ENCODE measurements at places on chromosomes 6 and 20.

- no peak for DNase-seq
Measured at GRCh38 chr20:34535857-34536256, 19.6 kb downstream of the DYNLRB1 start.

DNA sequence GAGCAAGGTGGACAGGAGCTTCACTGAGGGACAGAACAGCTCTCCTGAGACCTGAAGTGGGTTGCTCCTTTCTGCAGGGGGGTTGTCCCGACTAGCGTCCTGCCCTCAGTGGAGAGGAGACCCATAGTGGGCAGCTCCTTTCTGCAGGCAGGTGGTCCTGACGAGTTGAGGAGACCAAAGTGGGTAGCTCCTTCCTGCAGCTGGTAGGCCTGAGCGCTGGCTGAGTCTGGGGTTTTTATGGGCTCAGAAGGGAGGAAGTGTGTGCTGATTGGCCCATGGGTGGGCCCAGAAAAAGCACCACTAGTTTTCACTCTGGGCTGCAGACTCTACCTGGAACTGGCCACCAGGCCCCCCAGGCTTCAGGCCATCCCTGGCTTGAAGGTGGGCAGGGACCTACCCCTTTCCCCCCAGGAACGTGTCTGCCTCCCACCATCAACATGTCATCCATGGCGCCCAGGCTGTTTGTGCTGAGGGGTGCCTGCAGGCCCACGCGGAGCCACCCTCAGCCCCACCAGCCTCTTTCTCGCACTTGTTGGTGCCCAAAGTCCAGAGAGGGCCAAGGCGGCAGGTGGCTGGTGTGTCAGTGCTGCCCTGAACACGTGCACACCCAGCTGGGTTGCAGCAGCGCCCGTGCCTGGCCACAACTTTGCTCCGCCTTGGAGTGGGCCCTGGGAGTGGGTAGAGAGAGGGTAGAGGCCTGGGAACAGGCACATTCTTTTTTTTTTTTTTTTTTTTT lies 1.6 kb upstream of the DEK start:
- DNase-seq: no peak

GRCh38 chr6:27834384-27834783 lies 77.8 kb downstream of the OR2B2 start:
- DNase-seq: no peak

DNA sequence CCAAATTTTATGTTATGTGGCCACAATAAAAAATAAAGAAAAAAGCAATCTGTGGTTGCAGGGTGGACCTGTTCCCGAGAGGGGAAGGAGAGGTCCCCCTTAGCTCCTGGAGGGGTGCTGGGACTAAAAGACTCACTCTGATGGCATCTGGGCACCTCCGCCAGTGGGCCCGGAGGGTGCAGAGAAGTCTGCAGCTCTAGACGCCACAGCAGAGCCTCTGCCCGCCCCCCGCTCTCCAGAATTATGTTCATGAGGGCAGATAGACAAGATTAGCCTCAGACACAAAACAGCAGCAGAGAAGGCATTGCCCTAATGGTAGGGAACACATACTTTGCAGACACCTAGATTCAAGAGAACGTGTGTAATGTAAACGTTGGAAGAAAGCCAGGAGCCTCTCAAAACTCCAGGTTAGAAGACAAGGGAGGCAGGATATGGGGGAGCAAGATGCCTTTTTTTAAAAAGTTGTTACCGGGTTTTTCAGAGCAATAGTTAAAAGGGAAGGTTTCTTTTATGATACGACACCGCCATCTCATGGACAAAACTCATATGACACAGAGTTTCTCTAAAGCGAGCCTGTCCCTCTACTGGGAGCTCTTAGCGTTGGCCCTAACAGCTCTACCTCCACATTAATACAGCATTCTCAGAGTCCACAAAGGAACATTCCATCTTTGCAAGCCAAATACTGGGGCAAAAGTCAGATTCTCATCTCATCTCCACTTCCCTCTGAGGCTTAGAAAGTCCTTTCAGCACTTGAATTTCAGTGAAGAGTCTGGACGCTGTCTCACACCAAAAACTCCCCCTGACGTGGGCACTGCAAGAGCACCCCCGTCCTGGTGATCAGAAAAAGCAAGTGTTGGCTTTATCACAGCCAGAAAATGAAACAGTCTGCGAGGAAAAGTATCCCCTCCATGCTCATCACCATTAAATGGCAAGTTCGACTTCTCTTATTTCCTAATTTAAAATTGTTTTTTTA lies 47.2 kb downstream of the FOXF2 start:
- peak; percentile 63 for DNase-seq

- no peak for DNase-seq
Measured at GRCh38 chr20:45117581-45117980, 2.6 kb upstream of the WFDC5 start.

DNA sequence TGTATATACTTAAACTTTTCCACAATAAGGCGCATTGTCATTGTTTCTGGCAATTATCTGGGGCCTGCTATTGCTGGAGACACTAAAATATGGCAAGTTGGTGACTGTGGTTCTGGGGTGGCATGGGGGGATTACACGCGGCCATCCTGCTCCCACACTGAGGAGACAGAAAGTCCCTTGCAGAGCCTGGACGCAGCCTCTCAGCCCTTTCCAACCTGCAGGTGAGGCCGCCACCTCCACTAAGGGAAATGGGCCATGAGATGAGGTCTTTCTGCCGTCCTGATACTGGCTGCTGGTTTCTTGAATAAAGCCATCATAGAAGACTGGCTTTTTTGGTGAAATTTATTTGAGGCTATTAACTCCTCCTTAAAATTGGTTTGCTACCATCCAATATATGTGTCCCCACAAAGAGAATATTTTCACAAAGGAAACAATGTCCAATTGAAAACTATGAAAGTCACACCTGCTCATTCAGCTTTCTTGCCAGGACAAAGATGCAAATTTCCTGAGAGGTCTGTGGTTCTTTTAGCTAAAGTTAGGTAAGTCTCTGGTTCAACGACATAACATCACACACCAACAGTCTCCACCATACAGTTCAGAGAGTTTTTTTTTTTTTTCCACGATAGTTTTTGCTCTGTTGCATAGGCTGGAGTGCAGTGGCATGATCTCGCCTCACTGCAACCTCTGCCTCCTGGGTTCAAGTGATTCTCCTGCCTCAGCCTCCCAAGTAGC lies 13.0 kb downstream of the TXNDC5 start:
- no peak for DNase-seq

GRCh38 chr6:92647630-92648029 lies 771.7 kb downstream of the EPHA7 start:
- DNase-seq: no peak

GRCh38 chr20:62642666-62643520 lies 590 bp downstream of the SLCO4A1 start:
- peak; percentile 38 for DNase-seq

- DNase-seq: peak; percentile 2
Measured at GRCh38 chr6:28897369-28897745, 26.4 kb downstream of the TRIM27 start.

DNA sequence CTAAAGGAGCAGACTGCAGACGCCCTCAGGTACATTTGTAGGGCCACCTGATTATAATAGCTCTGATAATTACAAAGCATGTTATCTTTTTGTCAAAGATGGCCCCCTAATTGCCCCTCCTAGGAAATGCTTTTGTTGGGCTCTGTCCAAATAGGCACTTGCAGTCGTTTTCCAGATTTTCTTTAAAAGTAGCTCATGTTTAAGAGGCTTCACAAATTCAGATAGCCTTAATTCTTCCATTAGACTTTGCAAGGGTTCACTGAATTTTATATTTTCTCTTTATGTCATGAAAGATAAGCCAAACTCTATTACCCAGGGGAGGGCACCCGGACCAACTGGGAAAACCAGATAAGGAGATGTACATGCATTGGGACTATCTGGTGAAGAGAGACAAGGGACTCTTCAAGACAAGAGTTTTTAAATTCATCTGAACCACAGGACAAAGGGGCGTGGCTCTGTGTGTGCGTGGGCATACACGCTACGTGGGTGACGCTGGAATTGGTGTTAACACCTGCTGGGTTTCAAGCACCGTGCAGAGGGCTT lies 95.6 kb downstream of the TOX2 start:
- no peak for DNase-seq

- no peak for DNase-seq
Measured at GRCh38 chr20:62460678-62461077, 15.1 kb downstream of the GATA5 start.

DNA sequence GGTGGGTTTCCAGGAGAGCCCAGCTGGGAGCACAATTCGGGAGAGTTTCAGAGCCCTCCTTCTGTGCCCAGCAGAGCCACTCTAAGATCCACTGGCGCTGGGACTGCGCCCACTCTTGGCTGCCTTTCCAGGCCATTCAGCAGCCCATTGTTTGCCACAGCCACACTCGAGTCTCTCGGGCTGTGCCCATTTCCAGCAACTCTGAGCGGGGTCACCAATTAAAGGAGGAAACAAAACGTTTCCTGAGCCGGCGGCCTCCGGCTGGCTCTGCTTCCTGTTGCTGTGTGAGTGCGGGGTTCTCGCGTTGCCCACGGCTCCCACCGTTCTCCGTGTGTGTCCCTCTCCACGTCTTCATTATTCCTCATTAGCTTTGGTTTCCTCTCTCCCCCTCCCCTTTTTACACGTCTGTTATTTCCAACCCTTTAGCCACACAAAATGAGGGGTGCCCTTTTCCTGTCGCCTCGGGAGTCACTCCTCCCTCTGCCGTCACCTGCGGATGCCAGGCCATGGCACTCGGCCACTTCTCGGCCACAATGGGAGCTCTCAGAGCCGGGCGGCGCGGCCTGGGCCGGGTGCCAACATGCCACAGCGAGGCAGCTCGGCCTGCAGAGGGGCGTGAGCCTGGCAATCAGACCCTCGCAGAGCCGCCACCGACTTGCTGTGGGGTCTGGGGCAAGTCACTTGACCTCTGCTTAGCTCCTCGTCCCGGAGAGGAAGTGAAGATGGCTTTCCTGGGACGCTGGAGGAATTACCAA lies 94.3 kb upstream of the NKX2-2 start:
- peak; percentile 84 for DNase-seq

- DNase-seq: no peak
Measured at GRCh38 chr6:151692216-151692615, 115.3 kb upstream of the ESR1 start.

DNA sequence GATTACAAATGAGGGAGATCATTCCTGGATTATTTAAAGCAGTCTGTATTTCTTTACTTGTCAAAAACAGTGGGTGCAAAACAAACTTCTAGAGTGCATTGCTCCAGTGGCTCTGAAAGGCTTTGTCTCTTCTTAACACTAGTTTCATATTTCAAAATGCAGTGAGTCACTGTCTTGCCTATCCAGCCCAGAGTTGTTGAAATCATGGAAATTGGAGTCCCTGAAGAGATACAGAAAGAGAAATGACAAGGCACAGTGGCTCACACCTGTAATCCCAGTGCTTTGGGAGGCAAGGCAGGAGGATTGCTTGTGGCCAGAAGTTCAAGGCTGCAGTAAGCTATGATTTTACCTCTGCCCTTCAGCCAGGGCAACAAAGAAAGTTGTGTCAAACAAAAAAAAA lies 11.3 kb downstream of the SLC2A12 start:
- DNase-seq: no peak
